Breast epithelium (tissue), 4 donors: ENCODE measurements at places on chromosomes 7 and 10. TPM values are rescaled to one million over a fixed set of nuclear protein-coding genes. Genes with fewer than 3 reads are reported as not detected.

The CLRN3 gene
- not detected for total RNA-seq

The MTG1 gene
- total RNA-seq, result 22.9 TPM

DNA sequence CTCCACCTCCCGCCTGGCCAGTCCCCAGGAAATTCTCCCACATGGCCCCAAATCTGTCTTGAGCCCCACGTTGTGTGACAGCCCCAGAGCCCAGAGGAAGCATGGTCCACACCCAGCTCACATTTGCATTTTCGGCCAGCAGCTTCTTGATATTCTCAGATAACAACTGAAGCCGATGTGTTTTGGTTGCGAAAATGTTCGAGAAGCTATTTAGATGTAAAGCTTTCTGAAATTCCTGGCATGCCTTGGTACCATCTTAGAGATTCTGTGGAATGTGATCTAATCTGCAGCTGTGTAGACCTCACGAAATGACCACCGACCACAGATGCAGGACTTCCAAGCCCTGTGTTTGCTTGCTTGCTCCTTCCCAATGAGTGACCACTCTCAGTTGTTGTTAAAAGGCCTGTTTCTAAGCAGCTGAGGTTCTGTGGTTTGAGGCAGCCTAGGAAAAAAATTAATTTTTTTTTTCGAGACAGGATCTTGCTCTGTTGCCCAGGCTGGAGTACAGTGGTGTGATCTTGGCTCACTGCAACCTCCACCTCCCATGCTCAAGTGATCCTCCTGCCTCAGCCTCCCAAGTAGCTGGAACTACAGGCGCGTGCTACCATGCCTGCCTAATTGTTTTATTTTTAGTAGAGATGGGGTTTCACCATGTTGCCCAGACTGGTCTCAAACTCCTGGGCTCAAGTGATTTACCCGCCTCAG is 8.8 kb downstream of the SLC4A2 start:
- no peak for DNase-seq
- H3K4me1 ChIP-seq, result no peaks in the 10 kb centered on the region
- no peak overlapping the region for H3K27ac ChIP-seq
- H3K27me3 ChIP-seq, result no peaks in the 10 kb centered on the region
- H3K4me3 ChIP-seq, result no peak overlapping the region

DNA sequence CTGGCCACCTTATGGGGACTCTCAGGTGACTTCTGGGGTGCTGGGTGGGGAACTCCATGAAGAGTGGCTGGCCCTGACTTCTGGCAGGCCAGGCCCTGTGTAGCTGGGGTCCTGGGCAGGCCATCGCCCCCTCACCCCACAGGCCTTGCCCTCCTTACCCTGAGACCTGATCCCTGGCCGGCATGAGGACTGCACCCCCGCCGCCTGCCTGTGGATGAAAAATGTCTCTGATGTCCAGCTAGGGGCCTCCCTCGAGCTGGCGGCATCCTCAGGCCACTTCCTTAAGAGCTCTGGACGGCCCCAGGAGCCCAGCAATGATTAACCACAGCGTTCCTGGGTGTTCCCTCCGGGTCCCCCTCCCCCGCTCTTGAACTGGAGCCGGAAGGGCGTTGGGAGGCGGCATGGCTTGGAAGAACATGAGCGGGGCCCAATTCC is 31.8 kb upstream of the SHH start:
- DNase-seq, result no peak
- no peaks in the 10 kb centered on the region for H3K36me3 ChIP-seq
- H3K27me3 ChIP-seq, result no peaks in the 10 kb centered on the region
- H3K4me1 ChIP-seq, result no peaks in the 10 kb centered on the region

- no peaks in the 10 kb centered on the region for H3K36me3 ChIP-seq
- H3K27me3 ChIP-seq, result no peaks in the 10 kb centered on the region
- peak overlapping the region; percentile 84 for H3K4me3 ChIP-seq
These were observed 573 bp downstream of the PMPCB start for GRCh38 chr7:103297837-103298179.

GRCh38 chr7:69211336-69211735 is 386.9 kb upstream of the AUTS2 start:
- H3K36me3 ChIP-seq, result no peaks in the 10 kb centered on the region
- no peaks in the 10 kb centered on the region for H3K4me1 ChIP-seq
- no peak overlapping the region for H3K27ac ChIP-seq
- no peaks in the 10 kb centered on the region for H3K27me3 ChIP-seq
- no peak overlapping the region for H3K4me3 ChIP-seq

DNA sequence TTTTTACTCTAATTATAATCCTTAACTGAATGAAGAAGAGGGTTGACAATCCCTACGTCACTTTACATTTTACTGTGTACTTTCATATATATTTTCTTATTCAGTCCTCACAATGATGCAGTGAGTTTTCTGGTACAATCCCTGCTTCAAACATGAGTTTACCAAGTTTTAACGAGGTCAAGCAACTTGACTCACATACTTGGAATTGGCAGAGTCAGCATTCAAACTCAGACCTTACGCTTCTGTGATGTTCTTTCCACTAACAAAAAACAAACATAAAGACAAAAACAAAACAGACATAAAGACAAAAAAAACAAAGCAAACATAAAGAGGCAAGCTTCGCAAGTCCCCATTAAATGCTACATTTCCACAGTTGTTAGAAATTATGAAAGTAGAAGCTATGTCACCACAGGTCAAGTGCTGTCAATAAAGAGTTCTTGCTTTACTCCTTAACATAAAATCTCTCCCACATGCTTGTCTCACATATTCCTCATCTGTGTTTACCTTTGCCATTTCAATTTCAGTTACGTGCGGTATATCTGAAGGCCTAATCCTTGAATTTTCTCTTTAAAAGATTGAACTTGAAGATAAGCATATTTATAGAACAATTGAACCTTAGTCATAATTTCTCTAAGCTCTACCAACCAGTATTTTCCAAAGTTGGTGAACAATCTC is 217.3 kb downstream of the CELF2 start:
- no peak overlapping the region for H3K27ac ChIP-seq
- H3K4me3 ChIP-seq, result no peak overlapping the region
- H3K27me3 ChIP-seq, result no peaks in the 10 kb centered on the region
- no peak for DNase-seq
- no peaks in the 10 kb centered on the region for H3K36me3 ChIP-seq

The TAF6 gene
- 35.0 TPM for total RNA-seq

- no peaks in the 10 kb centered on the region for H3K27me3 ChIP-seq
- no peak overlapping the region for H3K27ac ChIP-seq
- no peak overlapping the region for H3K4me3 ChIP-seq
- no peak for DNase-seq
These were observed 203.6 kb upstream of the MKLN1 start for GRCh38 chr7:131124001-131124629.

DNA sequence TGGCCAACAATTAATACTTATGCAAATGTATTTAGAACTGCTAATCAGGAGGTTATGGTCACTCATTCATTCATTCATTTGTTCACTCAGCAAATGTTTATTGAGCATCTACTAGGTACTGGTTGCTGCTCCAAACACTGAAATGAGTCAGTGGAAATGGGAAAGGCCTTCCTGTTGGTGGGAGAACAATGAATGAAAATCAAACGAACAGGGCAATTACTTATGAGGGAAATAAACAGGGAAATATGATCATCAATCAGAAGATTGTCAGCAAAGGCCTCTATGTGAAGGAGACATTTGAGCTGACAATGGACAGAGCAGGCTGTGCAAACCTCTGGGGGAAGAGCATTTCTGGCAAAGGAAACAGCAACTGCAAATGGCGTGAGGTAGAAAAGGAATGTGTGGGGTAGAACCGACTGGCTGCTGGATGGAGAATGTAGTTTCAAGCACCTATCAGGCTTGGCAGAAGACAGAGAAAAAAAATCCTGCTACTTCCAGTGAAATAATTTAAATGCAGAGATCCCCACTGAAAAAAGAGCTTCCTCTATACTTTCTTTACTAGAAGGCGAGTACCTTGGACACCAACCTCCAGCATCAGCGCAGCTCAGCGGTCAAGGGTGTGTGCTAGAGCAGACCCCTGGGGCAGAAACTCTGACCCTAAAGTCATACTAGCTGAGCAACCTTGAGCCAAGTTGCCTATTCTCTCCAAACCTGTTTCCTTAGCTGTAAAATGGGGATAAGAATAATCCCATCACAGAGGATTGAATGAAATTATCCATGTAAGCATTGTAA is 108.8 kb upstream of the EEPD1 start:
- no peak overlapping the region for H3K4me3 ChIP-seq
- no peak for DNase-seq
- peak overlapping the region; percentile 80 for H3K27ac ChIP-seq

- no peaks in the 10 kb centered on the region for H3K4me1 ChIP-seq
- peak overlapping the region; percentile 62 for H3K27ac ChIP-seq
- no peak for DNase-seq
- H3K4me3 ChIP-seq, result no peak overlapping the region
- no peaks in the 10 kb centered on the region for H3K36me3 ChIP-seq
- no peaks in the 10 kb centered on the region for H3K27me3 ChIP-seq
These were observed 11.9 kb upstream of the XPNPEP1 start for GRCh38 chr10:109934958-109935793.

GRCh38 chr10:103123282-103124024 is 69.6 kb downstream of the NT5C2 start:
- no peaks in the 10 kb centered on the region for H3K27me3 ChIP-seq
- H3K4me3 ChIP-seq, result no peak overlapping the region
- no peaks in the 10 kb centered on the region for H3K36me3 ChIP-seq
- no peaks in the 10 kb centered on the region for H3K4me1 ChIP-seq
- no peak for DNase-seq

GRCh38 chr7:69358163-69358821 is 240.0 kb upstream of the AUTS2 start:
- no peak overlapping the region for H3K4me3 ChIP-seq
- H3K27ac ChIP-seq, result no peak overlapping the region
- no peaks in the 10 kb centered on the region for H3K36me3 ChIP-seq

The TEX47 gene
- not detected for total RNA-seq

- no peak overlapping the region for H3K27ac ChIP-seq
- peaks cover 5% of the 10 kb centered on the region for H3K4me1 ChIP-seq
- no peak for DNase-seq
- H3K4me3 ChIP-seq, result no peak overlapping the region
These were observed 12.8 kb upstream of the DRGX start for GRCh38 chr10:49408519-49409306.

DNA sequence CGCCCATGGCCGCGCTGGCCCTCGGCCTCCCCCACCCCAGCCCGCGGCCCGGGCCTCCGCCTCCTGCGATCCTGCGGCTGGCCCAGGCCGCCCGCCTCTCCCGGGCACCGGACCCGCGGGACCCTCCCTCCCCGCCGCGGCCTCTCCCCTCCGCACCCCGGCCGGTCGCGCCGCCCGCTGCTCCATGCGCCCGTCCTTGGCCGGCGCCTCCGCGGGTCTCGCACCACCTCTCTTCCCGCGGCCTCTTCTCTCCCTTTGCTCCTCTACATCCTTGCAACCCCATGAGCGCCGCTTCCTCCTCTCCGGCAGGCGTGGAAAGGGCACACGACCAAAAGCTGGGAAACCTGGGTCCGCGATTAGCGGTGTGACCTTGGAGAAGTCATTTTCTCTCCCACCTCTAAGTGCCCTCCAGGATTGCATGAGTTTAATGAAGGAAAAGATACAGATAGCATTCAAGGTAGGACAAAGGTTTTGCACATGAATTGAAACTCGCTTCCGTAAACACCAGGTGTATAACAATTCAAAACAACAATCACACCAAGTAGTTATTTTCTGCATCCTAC is 448 bp upstream of the SRPK2 start:
- no peak for DNase-seq
- no peaks in the 10 kb centered on the region for H3K4me1 ChIP-seq
- H3K4me3 ChIP-seq, result peak overlapping the region; percentile 95
- H3K27ac ChIP-seq, result peak overlapping the region; percentile 85

The PNLIPRP1 gene
- total RNA-seq, result not detected

- no peaks in the 10 kb centered on the region for H3K36me3 ChIP-seq
- peaks cover 6% of the 10 kb centered on the region for H3K27me3 ChIP-seq
- H3K4me1 ChIP-seq, result no peaks in the 10 kb centered on the region
- no peak for DNase-seq
These were observed 56.7 kb upstream of the EBF3 start for GRCh38 chr10:130020651-130021382.
